EH (cell line): ENCODE measurements at places on chromosomes 1 and 21.
A peak's percentile ranks its signal among the peaks of the same experiment; 100 is the strongest.

DNA sequence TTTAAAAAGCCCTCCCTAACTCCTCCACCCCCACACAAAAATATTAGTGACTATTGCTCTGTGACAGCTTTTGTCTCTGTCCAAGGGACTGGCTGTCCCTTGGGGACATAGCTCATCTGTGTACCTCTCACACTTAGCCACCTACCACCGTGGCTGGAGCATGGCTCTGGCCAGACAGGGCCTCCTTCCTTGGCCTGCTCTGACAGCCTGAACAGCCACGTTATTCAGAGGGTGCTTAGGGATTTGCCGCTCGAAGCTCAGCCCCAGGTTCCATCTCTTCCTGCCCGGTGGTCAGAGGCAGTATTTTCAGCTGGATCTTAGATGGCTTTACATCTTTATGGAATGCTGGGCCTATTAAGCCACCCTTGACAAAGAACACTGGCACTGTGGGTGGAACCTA, 6.1 kb upstream of the CELSR2 start:
- peak; percentile 16 for DNase-seq

DNA sequence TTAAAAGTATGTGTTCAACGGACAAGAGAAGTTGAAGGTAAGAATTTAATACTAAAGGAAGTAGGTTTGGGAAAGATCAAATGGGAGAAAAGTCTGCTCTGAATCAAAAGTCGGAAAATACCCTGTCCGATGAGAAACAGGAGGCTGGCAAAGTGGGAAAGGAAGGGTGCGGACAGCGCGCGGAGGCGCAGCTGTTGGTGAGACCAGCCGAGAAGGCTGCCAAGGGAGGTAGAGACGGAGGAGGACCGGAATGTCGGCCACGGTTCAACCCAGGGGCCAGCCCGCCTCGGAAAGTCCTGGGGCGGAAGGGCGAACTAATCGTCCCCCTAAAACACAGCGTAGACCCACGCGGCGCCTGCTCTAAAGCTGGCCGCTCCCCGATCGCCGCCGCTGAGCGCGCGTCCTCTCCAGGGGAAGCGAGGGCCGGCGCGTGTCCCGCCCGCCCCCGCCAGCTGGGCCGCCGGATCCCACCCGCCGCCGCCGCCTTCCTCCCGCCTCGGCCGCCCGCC, 639 bp upstream of the SPATA1 start:
- peak; percentile 73 for DNase-seq

GRCh38 chr1:82606546-82606945, 805.8 kb downstream of the ADGRL2 start:
- no peak for DNase-seq

DNA sequence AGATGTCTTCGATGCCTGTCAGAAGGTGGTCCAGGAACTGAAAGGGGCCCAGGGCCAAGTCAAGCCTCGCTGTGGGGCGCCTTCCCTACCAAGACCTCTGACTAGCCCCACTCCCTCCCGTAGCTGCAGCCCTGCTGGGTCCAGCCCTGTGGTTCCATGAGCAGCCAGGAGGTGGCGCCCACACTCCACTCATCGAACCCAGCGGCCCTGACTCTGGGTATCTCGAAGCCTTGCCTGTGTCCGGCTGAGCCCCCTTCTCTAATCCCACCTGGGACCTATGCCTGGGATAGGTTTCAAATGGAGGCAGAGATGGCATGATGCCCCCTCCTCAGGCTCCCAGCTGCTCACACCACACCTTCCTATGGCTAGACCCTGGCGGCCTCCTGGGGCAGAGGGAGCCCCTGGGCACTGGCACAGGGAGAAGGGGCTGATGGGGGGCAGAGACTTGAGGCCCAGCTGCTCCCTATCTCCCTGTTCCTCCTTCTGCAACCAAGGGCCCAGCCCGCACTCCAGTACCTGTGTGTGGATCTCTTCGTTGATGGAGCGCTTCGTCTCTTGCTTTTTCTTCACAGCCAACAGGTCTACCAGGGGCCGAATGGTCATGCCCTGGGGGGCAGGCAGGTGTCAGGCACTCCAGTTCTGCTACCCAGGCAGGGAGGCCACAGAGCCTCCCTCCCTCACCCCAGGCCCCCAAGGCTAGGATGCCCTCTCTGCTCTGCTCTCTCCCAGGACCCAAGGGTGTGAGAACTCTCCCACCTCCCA, 52.0 kb downstream of the SLC9A1 start:
- DNase-seq = peak; percentile 63

GRCh38 chr1:82337635-82338034, 536.9 kb downstream of the ADGRL2 start:
- DNase-seq = no peak

- DNase-seq = peak; percentile 90
These were observed 77.4 kb upstream of the BACH1 start for GRCh38 chr21:29221253-29221744.

DNA sequence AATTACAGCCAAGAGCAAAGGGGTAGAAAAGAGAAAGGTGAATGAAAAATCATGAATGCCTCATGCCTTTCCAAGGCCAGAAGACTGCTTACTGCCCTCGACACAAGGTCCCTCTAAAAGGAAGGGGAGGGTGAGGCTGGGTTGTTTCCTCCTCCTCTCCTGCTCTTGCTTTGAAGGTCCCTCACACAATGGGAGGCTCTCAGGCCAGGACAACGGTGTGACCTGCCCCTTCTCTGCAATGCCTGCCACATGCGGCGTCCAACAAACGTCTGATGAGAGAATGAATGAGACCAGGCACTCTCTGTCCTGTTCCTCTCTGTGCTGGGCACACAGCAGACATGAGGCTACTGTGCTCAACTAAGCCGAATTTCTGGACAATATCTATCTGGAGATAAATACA, 51.3 kb downstream of the SSBP3 start:
- no peak for DNase-seq

GRCh38 chr1:39650431-39650830, 11.0 kb upstream of the HEYL start:
- DNase-seq = no peak

GRCh38 chr1:112256411-112256810, 139.6 kb upstream of the CTTNBP2NL start:
- DNase-seq = no peak
